ENCODE measurements at places on chromosomes 7 and 10. TPM values are rescaled to one million over a fixed set of nuclear protein-coding genes. Genes with fewer than 3 reads are reported as not detected.

DNA sequence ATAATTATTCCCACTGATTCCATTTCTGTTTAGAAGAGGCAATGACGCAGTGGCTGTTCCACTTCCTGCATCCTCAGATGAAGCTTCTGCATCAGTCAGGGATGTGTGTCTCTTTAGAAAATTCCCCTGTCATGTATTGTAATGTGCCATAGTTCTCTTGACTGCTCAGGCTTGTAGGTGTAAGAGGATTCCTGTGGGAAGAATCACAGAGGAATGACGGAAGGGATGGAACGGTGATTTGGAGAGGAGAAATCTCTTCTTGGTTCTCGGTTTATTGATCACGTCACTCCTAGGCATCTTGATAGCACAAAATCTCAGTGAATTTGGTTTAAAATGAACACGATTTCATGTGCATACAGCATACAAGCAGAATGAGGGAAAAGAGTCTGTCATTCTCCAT lies 69.8 kb upstream of the PRKCQ start:
- no peak for DNase-seq

GRCh38 chr10:122165484-122166276 lies 105.4 kb upstream of the BTBD16 start:
- DNase-seq: no peak

DNA sequence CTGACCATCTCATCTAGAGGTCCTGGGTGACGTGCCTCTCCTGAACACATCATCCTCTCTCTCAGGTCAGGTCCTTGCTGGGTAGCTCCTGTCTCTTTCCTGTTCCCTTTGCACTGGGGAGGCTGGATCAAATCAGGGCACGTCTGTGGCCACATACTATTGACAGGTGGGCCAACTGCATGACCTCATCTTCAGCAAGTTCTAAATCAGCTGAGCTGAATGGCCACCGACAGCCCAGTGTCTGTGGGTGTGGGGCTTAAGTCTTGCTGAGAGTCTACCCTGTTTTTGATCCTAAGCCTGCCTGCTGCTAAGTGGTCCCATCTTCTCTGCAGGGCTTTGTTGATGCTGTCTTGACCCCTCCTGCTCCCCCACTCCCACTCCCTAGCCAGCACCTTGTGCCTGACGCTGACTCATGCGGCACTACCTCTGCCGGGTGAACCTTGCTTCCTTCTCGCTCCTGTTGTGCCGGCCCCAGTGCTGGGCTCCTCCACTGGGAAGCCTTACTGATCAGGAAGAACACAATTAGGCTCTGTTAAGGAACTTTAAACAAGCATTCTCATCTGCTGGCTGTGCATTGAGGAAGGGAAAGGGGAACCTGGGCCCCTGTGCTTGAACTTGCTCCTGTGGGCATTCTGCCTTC lies 440.4 kb downstream of the PLXNA4 start:
- DNase-seq: no peak

- DNase-seq: no peak
Measured at GRCh38 chr7:132092106-132092505, 484.2 kb downstream of the PLXNA4 start.

DNA sequence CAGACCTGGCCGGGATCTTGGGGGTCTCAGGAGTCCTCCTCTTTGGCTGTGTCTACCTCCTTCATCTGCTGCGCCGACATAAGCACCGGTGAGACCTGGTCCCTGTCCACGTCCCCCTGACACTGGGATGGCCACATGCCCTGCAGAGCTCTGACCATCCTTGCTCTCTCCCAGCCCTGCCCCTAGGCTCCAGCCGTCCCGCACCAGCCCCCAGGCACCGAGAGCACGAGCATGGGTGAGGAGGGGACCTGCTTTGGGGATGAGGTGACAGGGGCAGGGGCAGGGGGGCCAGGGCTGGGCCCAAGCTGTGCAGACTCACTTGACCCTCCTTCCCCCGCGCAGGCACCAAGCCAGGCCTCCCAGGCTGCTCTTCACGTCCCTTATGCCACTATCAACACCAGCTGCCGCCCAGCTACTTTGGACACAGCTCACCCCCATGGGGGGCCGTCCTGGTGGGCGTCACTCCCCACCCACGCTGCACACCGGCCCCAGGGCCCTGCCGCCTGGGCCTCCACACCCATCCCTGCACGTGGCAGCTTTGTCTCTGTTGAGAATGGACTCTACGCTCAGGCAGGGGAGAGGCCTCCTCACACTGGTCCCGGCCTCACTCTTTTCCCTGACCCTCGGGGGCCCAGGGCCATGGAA lies 959 bp downstream of the PVRIG start:
- DNase-seq: no peak

- no peak for DNase-seq
Measured at GRCh38 chr7:93894426-93894825, 3.9 kb upstream of the TFPI2 start.

Gene CPED1
- polyA plus RNA-seq: 18.3 TPM

Data from BJ (cell line).